ENCODE measurements at places on chromosomes 13 and 19.
A peak's percentile ranks its signal among the peaks of the same experiment; 100 is the strongest.

DNA sequence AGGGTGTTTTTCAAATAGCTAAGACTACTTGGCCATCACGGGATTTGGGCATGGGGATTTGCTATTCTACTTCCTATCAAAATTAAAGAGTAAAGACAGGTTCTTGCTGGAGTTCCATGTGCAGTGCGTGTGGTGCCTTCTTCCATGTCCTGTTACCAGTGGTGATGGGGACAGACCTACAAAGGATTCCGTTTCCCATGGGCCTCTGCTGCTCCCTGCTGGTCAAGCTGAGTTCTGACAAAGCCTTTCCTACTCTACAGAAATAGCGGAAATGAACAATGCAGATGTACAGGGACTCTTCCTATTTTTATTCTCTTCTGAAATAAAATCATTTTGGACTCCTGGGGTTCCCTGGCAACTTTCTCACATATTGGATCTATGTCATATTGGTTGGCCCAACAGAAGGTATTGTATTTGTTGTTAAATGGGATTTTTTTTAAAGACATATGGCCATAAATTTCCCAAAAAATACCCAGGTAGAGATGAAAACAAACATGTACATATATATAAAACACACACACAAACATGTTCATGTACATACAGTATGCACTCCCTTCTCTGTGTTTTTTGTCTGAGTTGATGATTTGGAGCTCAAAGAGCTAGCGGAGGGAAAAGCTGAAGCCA lies 90.5 kb upstream of the SLC15A1 start:
- peak; percentile 75 for DNase-seq

- no peak for DNase-seq
Observed at GRCh38 chr13:51764184-51765141, 39.5 kb downstream of the DHRS12 start.

- no peak for DNase-seq
Observed at GRCh38 chr19:39304701-39305571, 8.7 kb downstream of the IFNL1 start.

DNA sequence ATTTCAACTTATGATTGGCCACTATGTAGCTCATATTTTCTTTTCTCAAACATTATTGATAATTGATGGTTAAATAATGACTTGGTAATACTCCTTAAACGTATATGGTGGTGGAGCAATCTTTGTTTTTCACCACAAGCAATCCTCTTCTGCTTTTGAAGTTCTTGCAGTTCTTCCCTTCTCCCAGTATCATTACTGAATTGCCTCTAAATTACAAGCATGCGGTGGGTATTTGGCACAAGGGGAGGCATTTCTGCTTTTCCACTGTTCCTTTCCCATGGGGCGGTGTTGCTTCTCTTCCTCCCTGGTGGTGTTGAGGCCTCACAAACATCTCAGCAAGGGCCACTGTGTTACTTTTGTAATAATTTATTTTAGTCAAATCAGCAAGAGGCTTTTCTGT lies 234.4 kb upstream of the RXFP2 start:
- DNase-seq = no peak

GRCh38 chr19:58460039-58460438 lies 6.8 kb upstream of the ZNF324 start:
- DNase-seq = no peak

DNA sequence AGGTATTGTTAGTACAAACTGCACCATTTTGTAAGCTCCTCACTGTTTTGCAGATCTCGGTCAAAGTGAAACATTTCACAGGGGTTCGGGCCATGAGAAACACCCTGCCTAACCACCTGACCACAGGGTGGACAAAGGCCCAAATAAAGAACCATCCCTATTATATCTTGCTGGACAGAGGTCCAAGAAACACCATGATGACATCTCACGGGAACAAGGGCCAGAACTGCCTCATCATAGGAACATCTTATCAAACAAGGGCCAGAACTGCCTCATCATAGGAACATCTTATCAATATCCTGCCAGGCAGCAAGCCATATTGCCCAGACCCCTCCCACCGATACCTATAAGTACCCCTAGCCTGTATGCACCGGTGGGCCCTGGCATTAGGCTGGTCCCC lies 99.7 kb downstream of the PCDH9 start:
- DNase-seq = peak; percentile 20

GRCh38 chr19:1591421-1592023 lies 1.1 kb downstream of the MBD3 start:
- DNase-seq = no peak

DNA sequence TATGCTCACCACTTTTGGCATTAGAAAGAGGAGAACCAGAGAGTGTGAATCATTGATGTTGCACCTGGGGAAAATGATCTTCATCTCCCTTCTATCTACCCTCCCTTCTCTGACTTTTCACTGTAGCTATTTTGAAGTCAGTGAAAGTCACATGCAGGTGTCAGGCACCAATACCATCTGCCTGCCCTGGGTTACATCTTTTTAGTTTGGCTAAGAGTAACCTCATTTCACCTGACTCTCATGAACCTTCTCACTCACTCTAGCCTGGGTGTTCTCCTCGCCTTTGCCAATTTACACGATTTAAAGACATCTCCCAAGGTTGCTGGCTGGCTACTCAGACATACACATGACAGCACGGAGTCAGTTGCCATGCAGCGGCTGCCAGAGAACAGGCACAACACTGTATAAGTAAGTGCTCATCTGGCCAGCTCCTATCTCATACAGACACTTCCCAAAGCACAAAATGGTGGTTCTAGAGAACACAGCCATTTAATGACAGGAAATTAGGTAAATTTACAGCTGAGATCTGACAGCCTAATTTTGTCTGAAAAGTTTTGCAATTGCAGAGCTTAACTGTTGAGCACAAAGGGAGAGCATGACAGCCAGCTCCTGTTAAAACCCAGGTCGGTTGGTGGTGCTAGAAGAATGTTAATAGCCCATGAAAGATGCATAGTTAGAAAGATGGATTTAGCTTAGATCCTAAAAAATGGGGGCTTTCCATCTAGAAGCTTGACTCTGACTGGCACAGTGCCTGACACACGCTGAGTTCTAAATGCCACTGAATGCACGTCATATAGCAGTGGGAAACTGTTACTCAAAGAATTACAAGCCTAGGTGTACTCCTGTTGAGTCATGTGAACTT lies 32.5 kb downstream of the LCP1 start:
- no peak for DNase-seq

DNA sequence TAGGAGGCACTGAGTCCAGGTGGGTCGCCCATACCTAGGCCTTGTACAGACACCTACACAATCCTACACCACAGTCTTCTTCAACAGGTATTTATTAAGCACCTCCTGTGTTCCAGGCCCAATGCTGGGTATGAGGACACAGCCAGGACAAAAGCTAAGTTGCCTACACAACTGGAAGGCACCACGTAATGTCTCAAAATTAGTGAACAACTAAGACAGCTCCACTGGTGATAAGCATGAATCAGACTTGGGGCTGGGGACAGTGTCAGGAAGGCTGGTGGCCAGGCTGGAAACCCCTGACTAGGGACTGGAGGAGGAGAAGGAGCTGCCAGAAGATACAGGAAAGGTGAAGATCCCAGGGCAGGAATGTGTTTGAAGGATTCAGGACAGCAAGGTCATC lies 2.4 kb downstream of the SMIM24 start:
- no peak for DNase-seq

- DNase-seq = no peak
Observed at GRCh38 chr19:54035215-54036178, 28.2 kb downstream of the VSTM1 start.

DNA sequence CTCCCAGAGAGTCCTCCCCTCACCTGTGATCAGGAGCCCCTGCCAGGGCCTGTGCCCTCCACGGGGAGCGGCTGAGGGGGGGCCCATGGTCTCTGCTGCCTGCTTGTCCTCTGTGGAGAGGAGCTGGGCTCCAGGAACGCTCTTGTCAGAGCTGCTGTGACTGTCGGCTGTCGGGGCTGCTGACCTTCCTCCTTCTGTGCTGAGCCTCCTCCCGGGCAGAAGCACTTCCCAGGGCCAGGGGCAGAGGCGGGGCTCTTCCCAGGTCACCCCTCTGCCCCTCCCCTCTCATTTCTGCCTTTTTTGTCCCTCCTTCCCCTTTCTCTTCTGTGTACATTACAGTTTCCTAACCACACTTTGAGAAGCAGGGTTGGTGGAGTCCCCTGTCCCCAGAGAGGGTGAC lies at the start of gene CEACAM4:
Gene CEACAM4, minus strand, starts transcription at position 198 of the 400 bp plus-strand sequence. Its CDS starts 111 bp downstream, at position 87.
- DNase-seq = no peak

GRCh38 chr13:47437406-47437805 lies 540.6 kb upstream of the HTR2A start:
- DNase-seq = no peak

DNA sequence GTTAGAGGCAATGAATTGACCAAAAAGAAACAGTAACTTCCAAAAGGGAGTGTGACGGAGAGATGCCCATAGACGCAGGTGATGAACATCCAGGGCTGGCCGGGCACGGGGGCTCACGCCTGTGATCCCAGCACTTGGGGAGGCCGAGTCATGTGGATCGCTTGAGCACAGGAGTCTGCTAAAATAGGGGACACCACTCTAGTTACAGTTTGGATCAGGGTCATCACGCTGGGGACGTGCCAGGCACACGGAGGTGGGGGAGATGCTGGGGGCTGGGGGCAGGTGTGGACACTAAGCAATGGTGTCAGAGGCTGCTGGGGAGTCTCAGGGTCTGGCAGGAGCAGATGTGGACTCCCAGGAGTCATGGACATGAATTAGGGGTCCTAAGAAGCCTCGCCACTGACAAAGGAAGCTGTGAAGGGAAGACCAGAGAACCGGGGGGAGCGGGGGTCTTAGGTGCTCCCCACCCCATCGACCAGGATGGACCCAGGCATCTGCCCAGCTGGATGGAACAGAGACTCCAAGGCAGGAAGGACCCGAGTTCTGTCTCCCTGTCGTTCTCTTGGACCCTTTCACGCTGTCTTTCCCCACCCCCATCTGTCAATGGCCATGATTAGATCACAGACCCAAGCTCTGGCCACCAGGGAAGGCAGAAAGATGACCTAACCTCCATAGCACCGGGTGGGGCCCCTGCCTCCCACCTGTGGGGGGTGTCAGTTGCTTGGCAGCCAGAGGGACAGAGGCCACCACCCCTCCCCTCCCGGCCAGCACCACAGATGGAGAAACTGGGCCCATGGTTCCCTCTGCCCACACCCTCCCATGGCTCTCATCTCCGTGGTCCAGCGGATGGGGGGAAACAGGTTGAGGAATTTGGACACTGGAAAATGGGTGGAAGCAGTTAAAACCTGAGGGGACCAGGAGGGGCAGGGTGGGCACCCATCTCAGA lies 19.6 kb downstream of the CCDC8 start:
- DNase-seq = no peak

GRCh38 chr19:2180881-2181632 lies 17.3 kb downstream of the DOT1L start:
- no peak for DNase-seq

GRCh38 chr13:45823583-45823982 lies 28.0 kb downstream of the SIAH3 start:
- peak; percentile 22 for DNase-seq

GRCh38 chr19:45496349-45496953 lies 396 bp downstream of the RTN2 start:
- no peak for DNase-seq

Data from hematopoietic multipotent progenitor cell treated with erythropoietin and hydrocortisone succinate and interleukin-3 and kit ligand, for 8 days (in vitro differentiated cells).